Activated CD4-positive, alpha-beta T cell treated with anti-CD3 and anti-CD28 coated beads, Interleukin-2, amount 50 U/mL, for 1 hour (primary cell): ENCODE measurements at places on chromosomes 7 and 10.

- DNase-seq: no peak
Observed at GRCh38 chr7:149304006-149304405, 42.0 kb downstream of the ZNF783 start.

DNA sequence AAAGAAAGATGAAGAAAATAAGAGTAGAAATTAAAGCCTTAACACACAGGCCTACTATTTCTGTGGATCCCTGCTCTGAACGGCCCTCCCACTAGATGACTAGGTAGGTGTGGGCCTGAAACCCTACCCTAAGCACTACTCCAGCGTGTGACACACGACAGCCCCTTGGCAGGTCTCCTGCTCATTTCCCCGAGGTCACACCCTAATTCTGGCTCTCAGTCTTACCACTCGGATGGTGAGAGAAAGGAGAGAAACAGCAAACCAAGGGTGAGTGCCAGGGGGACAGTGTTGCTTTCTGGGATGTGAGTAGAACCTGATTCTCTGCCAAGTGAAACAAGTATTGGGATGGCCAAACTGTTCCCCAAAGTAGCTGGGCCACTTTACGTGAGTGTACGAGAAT lies 12.1 kb downstream of the GALNTL5 start:
- no peak for DNase-seq

DNA sequence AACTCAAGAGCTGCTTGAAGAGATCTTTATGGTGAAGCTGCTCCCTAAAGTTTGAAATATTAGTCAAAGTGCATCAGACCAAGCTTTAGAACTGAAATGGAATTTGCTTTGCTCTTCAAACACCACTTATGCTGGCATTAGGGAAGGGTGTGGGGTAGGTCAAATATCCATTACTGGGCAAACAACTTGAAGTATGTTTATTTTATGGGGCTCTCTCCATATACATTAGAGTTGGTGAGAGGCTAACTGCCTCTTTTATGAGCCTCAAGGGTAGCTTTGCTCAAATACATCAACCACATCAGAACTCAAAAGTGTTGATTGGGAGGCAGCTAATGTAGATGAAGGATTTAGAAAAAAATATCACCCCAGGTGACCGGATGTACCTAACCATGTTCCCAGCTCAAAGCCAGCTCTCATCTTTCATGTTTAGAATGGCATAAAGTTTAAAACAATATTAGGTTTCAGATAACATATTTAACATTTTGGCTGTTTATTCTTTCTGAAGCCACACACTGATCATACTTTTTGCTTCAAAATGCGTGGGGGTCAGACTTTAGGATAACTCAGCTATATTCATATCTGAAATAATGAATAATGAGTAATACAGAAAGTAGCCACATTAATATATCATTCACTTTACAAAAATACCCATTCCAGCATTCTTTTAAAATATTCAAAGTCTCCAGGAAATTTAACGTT lies 318.6 kb downstream of the PTEN start:
- no peak for DNase-seq

DNA sequence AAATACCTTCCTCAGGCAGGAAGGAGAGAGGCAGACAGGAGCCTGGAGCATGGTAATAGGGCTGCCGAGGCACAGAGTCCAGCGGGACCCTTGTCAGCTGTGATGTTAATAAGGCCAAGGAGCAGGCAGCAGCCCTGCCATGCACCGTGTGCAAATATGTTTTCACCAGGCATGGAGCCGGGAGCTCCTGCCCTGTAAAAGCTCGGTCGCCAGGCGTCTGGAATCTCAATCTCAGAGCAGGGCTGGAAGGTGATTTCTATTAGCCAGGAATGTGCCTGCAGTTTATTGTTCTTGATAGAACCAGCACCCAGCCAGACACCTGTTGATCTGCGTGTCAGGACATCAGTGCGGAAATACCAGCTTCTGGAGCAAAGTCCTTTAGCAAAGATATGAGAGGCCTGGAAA lies 469.8 kb downstream of the GLRX3 start:
- no peak for DNase-seq

DNA sequence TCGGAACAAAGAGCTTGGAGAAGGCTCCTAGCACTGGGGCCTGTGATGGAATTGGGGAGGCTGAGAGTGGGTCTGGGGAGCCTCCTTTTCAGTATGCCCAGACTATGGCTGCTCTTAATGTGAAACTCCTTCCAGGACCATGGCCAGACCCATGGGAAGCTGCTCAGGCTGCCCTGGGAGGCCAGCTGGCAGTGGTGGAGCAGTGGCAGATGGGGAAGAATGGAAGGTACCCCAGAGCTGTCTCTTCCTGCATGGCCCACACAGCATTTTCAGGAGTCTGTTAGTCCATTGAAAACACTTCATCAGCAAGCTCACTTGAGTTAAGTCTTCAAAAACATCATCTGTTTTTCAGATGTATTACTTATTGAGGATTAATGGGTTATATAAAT lies 18.5 kb downstream of the NACAD start:
- DNase-seq: no peak
